ENCODE measurements at places on chromosomes 12 and 14. TPM values are rescaled to one million over a fixed set of nuclear protein-coding genes. Genes with fewer than 3 reads are reported as not detected.

- H3K27me3 ChIP-seq = no peaks in the 10 kb centered on the region
- no peaks in the 10 kb centered on the region for H3K4me1 ChIP-seq
- no peak overlapping the region for H3K4me3 ChIP-seq
- H3K36me3 ChIP-seq = no peaks in the 10 kb centered on the region
- H3K27ac ChIP-seq = no peak overlapping the region
These were observed 80.6 kb upstream of the DICER1 start for GRCh38 chr14:95237958-95238340.

The PLEKHH1 gene
- 5.9 TPM for total RNA-seq

The MYF5 gene
- not detected for total RNA-seq

GRCh38 chr14:25396128-25396527 lies 346.2 kb upstream of the STXBP6 start:
- no peaks in the 10 kb centered on the region for H3K4me1 ChIP-seq
- H3K4me3 ChIP-seq = no peak overlapping the region
- DNase-seq = no peak
- H3K27ac ChIP-seq = no peak overlapping the region

DNA sequence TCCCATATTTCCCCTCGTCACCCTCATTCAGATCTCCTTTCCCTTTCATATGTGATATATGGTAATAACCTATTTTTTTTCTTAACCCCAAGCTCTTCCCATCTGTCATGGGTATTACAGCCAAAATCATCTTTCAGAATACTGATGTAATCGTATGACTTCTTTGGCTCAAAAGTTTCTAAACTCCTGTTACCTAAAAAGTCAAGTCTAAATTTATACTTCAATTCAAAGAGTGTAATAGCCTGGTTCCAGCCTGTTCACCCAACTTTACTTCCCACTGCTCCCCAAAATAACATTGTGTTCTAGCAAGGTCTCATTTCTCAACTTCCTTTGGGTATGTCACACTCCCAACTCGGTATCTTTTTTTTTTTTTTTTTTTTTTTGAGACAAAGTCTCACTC lies 48.5 kb downstream of the TBK1 start:
- no peaks in the 10 kb centered on the region for H3K27me3 ChIP-seq
- H3K4me1 ChIP-seq = no peaks in the 10 kb centered on the region
- no peak for DNase-seq
- H3K27ac ChIP-seq = no peak overlapping the region

DNA sequence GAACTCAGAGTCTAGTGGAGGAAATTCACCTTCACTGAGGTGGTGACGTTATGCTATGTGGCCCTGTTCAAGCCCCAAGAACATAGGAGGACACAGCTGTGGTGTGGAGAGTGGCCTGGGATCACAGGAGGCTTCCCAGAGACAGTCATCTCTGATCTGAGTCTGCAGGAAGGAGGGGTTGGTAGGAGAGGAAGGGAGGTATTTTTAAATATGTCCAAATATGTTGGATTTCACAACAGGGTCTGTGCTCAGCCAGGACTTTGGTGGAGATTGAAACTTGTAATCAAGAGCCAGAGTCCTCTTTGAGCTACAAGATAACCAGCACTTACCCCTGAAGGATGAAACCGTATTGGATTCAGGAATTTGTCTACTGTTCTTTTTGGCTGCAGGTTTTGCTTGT lies 26.4 kb upstream of the MED13L start:
- H3K27me3 ChIP-seq = no peaks in the 10 kb centered on the region
- no peaks in the 10 kb centered on the region for H3K36me3 ChIP-seq
- peak overlapping the region; percentile 16 for H3K27ac ChIP-seq
- peaks cover 4% of the 10 kb centered on the region for H3K4me1 ChIP-seq
- DNase-seq = peak; percentile 58

DNA sequence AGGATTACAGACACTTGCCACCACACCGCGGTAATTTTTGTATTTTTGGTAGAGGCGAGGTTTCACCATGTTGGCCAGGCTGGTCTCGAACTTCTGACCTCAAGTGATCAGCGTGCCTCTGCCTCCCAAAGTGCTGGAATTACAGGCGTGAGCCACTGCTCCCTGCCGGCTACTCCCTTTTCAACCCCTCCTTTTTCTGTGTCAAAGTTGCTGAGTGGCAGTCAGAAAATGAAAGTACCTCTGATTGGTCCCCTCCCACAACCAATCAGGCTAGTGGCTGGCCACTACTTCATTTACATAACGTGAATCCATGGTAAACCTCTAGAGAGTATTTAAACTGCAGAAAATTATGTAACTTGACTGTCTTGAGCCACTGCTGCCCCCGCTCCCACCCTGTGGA lies 5.9 kb downstream of the RESF1 start:
- H3K36me3 ChIP-seq = no peaks in the 10 kb centered on the region
- DNase-seq = no peak
- peaks cover 10% of the 10 kb centered on the region for H3K4me1 ChIP-seq
- H3K27me3 ChIP-seq = no peaks in the 10 kb centered on the region
- no peak overlapping the region for H3K4me3 ChIP-seq

- no peaks in the 10 kb centered on the region for H3K4me1 ChIP-seq
- DNase-seq = no peak
- H3K27me3 ChIP-seq = no peaks in the 10 kb centered on the region
- H3K4me3 ChIP-seq = no peak overlapping the region
These were observed 7.9 kb downstream of the C1S start for GRCh38 chr12:7068240-7068993.

- H3K27me3 ChIP-seq = no peaks in the 10 kb centered on the region
- no peaks in the 10 kb centered on the region for H3K36me3 ChIP-seq
- no peak overlapping the region for H3K27ac ChIP-seq
These were observed 334.5 kb downstream of the TMEM121 start for GRCh38 chr14:105860615-105861580.

The AMIGO2 gene
- 4.7 TPM for total RNA-seq

The CD4 gene
- total RNA-seq = 1.0 TPM

GRCh38 chr12:57899010-57899662 lies 42.2 kb upstream of the ATP23 start:
- no peaks in the 10 kb centered on the region for H3K36me3 ChIP-seq
- H3K27ac ChIP-seq = peak overlapping the region; percentile 100
- H3K27me3 ChIP-seq = no peaks in the 10 kb centered on the region

The TMPRSS12 gene
- total RNA-seq = not detected

- no peaks in the 10 kb centered on the region for H3K27me3 ChIP-seq
- DNase-seq = no peak
- peaks cover 6% of the 10 kb centered on the region for H3K4me1 ChIP-seq
- no peak overlapping the region for H3K4me3 ChIP-seq
- H3K27ac ChIP-seq = no peak overlapping the region
These were observed 52.6 kb downstream of the AEBP2 start for GRCh38 chr12:19491863-19492262.

GRCh38 chr12:33653362-33653761 lies 213.7 kb upstream of the SYT10 start:
- no peaks in the 10 kb centered on the region for H3K4me1 ChIP-seq
- no peak overlapping the region for H3K4me3 ChIP-seq
- no peak overlapping the region for H3K27ac ChIP-seq
- H3K36me3 ChIP-seq = no peaks in the 10 kb centered on the region

The ESPL1 gene
- total RNA-seq = not detected

DNA sequence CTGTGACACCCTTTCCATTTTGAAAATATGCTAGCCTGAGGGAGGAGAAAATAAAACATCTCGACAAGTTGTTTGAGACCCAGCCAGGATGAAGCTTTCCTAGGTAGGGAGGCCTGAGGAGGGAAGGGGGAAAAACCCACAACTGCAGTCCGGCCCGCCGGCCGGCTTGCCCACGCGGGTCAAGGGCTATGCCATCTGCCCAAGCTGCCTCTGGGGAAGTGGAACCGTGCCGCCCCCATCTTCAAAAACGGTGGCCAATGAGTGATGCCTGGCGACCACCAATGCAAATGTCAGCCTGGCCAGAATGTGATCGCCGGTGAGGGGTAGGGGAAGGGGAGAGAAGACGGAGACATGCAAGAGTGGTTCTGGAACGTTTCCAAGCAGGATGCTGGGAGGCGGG lies 263.5 kb upstream of the ALG10B start:
- no peaks in the 10 kb centered on the region for H3K27me3 ChIP-seq
- H3K4me3 ChIP-seq = no peak overlapping the region
- H3K36me3 ChIP-seq = no peaks in the 10 kb centered on the region
- no peak overlapping the region for H3K27ac ChIP-seq
- H3K4me1 ChIP-seq = no peaks in the 10 kb centered on the region

DNA sequence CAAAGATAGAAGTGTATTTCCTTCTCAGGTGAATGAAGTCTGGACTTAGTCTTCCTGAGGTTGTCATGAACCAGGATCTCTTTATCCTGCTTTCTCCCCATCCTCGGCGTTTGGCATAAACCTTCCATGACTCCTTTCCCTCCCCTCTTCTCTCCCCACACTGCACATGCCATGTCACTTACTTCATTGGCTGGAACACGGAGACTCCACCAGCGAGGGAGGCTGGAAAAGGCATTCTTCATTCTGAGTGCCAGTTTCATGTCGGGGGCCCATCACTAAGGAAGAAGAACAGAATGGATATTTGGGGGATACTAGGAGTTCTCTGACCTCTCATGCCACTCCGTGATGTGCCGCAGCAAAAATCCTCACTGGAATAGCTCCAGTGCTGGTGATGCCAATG lies 105.6 kb downstream of the VCPKMT start:
- peak; percentile 52 for DNase-seq
- H3K36me3 ChIP-seq = no peaks in the 10 kb centered on the region
- H3K27me3 ChIP-seq = no peaks in the 10 kb centered on the region
- no peaks in the 10 kb centered on the region for H3K4me1 ChIP-seq
- H3K27ac ChIP-seq = peak overlapping the region; percentile 31

The ANHX gene
- total RNA-seq = not detected
